ENCODE measurements at places on chromosomes 5 and 9. TPM values are rescaled to one million over a fixed set of nuclear protein-coding genes. Genes with fewer than 3 reads are reported as not detected.

DNA sequence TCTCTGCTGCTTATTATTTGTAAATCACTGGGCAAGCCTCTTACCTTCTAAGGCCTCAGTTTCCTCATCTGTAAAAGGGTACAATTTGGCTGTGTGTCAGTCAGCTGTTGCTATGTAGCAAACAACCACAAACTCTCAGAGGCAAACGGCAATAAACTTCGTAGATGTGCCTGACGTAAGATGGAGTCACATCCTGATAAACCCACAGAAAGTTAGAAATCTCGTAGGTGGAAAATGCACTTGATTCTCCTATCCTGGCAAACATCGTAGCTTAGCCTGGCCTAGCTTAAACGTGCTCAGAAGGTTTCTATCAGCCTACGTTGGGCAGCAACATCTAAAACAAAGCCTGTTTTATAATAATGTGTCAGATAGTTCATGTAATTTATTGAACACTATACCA lies 35.0 kb upstream of the UNC5A start:
- DNase-seq, result no peak

GRCh38 chr5:115330830-115331229 lies 34.4 kb upstream of the CCDC112 start:
- DNase-seq, result no peak

- peak; percentile 75 for DNase-seq
These were observed 11.5 kb downstream of the SMIM3 start for GRCh38 chr5:150789943-150790611.

GRCh38 chr5:83559118-83559785 lies 87.7 kb downstream of the VCAN start:
- no peak for DNase-seq

- peak; percentile 70 for DNase-seq
These were observed 472 bp downstream of the FBXO4 start for GRCh38 chr5:41925555-41925951.

DNA sequence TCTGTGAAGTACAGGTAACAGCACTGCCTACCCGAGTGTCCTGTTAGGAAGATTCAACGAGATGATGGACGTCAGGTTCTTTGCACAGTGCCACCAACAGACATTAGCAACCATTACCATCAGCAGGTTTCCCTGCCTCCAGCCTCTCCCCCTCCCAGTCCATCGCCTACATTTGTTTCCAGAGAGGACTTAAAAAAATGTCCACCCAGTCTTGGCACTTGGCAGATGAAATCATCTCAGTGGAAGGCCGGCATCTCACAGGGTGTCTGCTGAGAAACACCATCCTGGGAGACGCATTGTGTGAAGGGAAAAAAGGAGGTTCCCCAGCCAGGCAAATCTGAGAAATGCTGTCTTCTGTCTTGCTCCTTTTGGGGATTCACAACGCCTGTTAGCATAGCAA lies 58.2 kb downstream of the CRB2 start:
- DNase-seq, result no peak

- peak; percentile 87 for DNase-seq
These were observed at the start of gene CARD19 for GRCh38 chr9:93096131-93096802. Gene CARD19, plus strand, starts transcription at chr9:93096217. Its CDS starts 129 bp downstream, at chr9:93096346.

GRCh38 chr5:23147625-23148024 lies 294.5 kb upstream of the CDH12 start:
- DNase-seq, result no peak

GRCh38 chr5:17203329-17204132 lies 13.9 kb upstream of the BASP1 start:
- peak; percentile 64 for DNase-seq

GRCh38 chr5:65978251-65978650 lies 51.9 kb downstream of the ERBIN start:
- DNase-seq, result no peak

- no peak for DNase-seq
These were observed 93.4 kb upstream of the ITGA2 start for GRCh38 chr5:52895572-52896413.

- no peak for DNase-seq
These were observed 71.5 kb downstream of the ZNF474 start for GRCh38 chr5:122200865-122201264.

GRCh38 chr9:113461285-113461684 lies 2.2 kb upstream of the RGS3 start:
- peak; percentile 33 for DNase-seq

GRCh38 chr9:137075275-137075775 lies 2.0 kb upstream of the UAP1L1 start:
- no peak for DNase-seq

DNA sequence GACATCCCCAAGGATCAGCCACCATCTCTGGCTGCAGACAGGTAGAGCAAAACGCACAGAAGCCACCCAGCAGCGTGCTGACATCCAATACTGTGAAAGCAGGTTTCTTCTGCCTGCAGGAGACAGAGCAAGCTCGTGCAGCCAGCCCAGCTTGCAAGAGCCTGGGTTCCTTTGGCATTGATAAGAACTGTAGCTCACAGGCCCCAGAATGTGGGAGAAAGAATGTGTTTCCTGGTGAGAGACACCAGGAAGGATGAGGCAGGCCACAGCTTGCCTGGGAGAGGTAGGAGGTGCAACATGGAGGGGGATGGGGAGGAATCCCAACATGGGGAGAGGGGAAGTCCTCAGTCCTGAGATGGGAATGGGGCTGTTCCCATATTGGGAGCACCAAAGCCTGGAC lies 34.0 kb upstream of the ARAP3 start:
- DNase-seq, result no peak

- no peak for DNase-seq
These were observed 71.7 kb downstream of the ZNF462 start for GRCh38 chr9:106934442-106935238.

DNA sequence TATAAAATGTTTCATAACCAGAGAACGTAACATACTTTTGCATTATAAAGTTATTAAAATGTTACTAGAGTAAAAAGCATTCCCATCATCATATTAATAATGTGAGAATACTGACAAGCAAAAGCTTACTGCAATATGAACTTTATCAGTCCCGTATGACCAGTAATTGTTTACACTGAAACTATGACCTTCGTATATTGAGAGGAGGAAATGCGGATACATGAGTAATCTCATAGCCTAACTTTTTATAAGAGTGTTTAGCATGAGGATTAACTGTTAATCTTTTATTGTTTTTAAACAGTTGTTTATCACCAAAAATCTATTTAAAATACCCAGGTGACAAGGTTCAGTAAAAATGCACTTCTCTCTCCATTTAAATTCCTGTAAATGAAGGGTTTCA lies 272.4 kb downstream of the SLF1 start:
- DNase-seq, result no peak

GRCh38 chr9:135377431-135377830 lies 102.2 kb upstream of the PPP1R26 start:
- DNase-seq, result no peak

- no peak for DNase-seq
These were observed 72.0 kb downstream of the CCNH start for GRCh38 chr5:87340716-87341115.

- no peak for DNase-seq
These were observed 42.0 kb downstream of the CSF1R start for GRCh38 chr5:150044329-150044681.

- no peak for DNase-seq
These were observed 29.0 kb upstream of the CCDC112 start for GRCh38 chr5:115325296-115325959.

GRCh38 chr9:133795049-133795448 lies 56.9 kb upstream of the SARDH start:
- DNase-seq, result no peak

PCDHB13 gene
- 7.8 TPM for total RNA-seq

TAF11L10 gene
- total RNA-seq, result not detected

HNRNPA0 gene
- total RNA-seq, result 12.2 TPM

PCDHA1 gene
- not detected for total RNA-seq

AFAP1L1 gene
- 8.2 TPM for total RNA-seq

KIF12 gene
- 1.4 TPM for total RNA-seq

TMEM174 gene
- total RNA-seq, result not detected

NDOR1 gene
- 5.0 TPM for total RNA-seq

PCDHGA8 gene
- 7.9 TPM for total RNA-seq

GARIN3 gene
- not detected for total RNA-seq

CCDC183 gene
- total RNA-seq, result 0.71 TPM

LSM11 gene
- total RNA-seq, result 16.6 TPM
